ENCODE measurements at places on chromosomes 5 and 9.

DNA sequence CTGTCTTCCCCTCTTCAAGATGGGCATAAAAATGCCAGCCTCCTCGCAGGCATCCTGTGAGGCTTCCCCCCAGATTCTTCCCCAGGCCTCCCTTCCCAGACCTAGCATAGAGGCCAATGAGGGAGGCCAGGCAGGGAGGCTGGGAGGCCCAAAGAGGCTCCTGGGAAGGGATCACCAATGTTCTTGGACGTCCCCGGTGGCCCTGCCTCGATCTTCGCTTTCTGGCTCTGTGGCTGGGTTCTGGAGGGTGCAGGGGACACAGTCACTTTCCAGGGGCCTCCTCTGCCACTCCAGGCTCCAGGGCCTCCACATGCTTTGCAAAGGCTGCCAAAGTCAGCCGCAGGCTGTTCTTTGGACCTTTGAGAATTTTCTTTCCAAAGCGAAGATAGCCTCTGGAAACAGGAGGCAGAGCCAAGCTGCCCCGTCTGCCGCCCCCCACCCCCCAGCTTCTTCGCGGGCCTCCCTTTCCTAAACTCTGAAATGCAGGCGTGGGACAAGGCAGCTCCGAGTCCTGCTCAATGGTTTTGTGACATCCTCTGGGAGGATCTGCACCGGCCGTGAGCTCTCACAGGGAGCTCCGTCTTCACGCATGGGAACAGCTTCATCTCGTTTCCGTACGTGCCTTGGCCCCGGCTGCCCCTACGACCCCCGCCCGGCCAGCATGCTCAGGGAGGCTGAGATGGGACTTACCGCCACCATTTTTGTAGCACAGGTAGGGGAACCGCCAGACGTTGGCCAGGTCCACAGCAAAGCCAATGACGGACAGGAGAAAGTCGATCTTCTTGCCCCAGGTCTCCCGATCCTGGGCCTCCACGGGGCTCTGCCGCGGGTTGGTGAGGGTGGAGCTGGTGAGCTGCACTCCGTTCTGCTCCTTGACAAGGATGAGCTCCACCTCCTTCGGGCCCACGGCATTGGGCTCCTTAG, 2.8 kb downstream of the SLC6A3 start:
- no peak for DNase-seq

DNA sequence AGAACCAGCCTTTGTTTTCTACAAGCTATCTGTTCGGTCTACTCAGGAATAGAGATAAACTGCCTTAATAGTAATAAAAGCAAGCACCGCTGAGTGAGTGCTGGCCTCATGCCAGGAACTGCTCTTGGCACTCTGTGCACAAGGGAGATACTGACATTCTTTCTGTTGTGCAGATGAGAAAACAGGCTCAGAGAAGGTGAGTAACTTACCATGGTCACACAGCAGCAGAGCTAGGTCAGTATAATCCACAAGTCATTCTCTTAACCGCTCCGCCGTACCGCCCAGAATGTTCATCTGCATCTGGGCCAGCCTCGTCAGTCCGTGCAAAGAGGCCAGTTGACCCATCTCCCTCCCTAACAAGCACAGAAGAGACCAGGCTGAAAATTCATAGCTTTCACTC, 27.4 kb downstream of the QRFP start:
- no peak for DNase-seq

GRCh38 chr5:42397267-42397666, 26.0 kb upstream of the GHR start:
- no peak for DNase-seq

GRCh38 chr9:71620746-71621145, 147.6 kb downstream of the CEMIP2 start:
- DNase-seq = no peak

- no peak for DNase-seq
Observed at GRCh38 chr9:100379862-100380261, 27.1 kb upstream of the TEX10 start.

- DNase-seq = no peak
Observed at GRCh38 chr9:72552356-72552755, 30.9 kb downstream of the TMC1 start.

- no peak for DNase-seq
Observed at GRCh38 chr5:164058621-164059020, 553.2 kb downstream of the MAT2B start.

GRCh38 chr5:151572657-151573368, 18.3 kb downstream of the FAT2 start:
- no peak for DNase-seq

DNA sequence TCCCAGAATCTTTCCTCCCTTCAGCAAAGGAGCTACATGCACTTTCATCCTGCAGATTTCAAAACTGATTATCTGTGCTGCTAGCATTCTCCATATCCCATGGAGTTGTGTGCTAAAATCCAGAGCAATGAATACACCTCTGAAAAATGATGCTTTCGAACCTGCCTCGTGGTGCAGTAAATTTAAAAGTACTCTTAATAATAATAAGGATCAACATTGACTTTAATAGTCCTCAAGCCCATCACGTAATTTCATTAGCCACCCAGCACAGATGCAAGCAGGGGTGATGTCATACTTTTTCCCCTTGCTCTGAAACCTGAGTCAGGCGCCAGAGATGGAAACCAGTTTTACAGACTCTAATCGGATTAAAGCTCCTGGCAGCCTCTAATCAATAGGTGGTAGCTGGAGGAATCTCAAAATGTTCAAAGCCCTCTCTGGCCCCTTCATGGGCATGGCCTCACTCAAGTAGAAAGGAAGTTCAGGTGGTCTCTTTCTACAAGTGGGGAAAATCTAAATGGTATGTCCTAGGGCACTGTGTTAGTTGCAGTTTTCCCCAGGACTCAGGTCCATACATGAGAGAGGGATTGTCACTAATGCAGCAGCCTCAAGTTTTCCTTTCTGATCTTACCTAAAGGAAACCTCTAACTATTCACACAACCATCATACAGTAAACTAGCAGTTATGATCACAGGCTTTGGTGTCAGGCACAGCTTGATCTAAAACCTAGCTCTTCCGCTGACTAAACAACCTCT, 221.6 kb upstream of the SLC30A5 start:
- no peak for DNase-seq

DNA sequence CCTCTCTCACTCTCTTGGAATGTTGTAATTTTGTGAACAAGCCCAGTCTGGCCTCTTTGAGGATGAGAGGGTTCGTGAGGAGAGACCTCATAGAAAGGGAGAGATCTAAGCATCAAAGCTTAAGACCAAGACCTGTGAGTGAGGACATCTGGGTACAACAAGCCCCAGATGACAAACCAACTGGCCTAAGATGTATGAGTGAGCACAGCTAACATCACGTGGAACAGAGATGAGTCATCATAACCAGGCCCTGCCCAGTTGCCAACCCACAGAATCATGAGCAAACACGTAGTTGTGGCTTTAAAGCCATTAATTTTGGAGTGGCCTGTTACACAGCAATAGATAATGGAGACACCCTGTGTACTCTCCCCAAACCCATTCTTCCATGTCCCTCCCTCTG, 439.1 kb upstream of the KIF2A start:
- DNase-seq = no peak

DNA sequence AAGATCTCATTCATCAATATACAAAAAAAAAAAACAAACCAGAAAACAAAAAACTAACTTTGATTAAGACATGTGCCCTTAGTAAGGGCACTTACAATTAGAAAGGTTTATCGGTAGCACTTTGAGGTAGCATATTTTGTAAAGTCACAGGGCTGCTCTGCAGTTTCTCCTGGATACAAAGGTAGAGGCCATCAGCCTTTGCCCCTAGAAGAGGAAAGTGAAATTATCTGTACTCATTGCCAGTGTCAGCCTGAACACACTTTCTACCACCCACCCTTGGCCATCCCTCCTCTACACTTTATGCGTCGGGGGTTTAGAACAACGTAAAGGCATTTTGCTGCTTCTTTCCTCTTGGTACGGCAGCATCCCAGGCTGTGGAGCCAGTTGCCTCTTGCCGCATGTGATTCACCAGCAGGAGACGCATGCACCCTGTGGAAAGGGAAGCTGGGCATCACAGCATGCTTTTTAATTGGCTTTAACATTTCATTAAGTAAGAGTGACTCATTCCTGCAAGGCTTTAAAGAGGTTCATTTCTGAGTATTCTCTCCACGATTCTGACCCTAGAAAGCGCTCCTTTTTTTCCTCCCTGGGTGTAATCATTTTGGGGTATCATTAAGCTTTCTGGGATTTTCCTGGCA, 84.6 kb downstream of the CEMIP2 start:
- DNase-seq = no peak

DNA sequence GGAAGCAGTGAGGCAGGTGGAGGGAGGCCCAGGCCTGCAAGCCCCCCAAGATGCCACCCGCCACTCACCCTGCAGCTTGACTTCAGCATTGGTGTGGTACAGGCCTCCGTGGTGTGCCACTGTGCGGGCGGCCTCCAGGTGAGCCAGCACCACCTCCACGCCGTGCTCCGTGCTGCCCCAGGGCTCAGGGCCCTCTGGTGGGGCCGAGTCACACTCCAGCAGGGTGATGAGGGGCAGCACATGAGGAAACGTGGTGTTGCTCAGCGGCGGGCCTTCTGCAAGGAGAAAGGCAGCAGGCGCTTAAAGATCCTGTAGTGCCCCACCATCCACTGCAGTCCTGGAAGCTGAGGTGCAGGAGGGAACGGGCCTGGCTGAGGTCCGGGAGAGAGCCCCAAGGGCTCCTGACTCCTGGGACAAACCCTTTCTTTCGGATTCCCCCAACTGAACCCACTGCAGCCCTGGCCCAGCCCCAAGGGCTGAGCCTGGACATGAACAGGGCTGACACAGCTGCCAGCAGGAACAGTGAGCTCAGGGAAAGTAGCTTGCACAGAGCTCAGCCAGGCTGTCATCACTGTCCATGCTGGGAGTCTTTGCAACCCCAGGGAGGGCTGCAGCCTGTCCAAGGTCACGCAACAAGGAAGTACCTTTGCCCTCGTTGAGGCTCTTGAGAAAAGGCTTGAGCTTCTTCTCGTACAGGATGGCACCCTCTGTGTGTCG, 4.7 kb upstream of the TOR2A start:
- no peak for DNase-seq

- no peak for DNase-seq
Observed at GRCh38 chr9:93308158-93308602, 124.2 kb downstream of the WNK2 start.

DNA sequence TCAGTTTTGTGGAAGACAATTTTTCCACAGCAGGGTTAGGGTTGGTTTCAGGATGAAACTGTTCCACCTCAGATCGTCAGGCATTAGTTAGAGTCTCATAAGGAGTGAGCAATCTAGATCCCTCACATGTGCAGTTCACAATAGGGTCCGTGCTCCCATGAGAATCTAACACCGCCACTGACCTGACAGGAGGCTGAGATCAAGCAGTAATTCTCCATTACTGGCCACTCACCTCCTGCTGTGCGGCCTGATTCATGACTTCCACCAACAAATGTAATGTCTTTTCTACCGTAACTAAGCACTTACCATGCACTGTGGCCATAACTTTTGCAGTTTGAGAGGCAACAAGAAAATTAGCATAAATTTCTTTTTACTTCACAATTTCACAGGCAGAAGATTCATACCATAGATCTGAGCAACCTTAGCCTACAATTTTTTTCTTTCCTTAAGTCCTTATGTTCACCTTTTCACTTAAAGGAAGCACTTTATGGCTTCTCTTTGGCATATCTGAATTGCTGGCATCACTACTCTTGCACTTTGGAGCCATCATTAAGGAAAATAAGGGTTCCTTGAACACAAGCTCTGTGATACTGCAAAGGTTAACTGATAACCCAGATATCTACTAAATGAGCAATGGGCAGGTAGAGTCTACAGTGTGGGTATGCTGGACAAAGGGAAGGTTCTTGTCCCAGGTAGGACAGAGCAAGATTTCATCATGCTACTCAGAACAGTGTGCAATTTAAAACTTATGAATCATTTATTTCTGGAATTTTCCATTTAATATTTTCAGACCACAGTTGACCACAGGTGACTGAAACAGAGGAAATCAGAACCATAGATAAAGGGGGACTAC, 83.0 kb upstream of the IFNK start:
- no peak for DNase-seq

- no peak for DNase-seq
Observed at GRCh38 chr9:76560481-76560922, 101.5 kb downstream of the GCNT1 start.

GRCh38 chr9:92718086-92719001, 46.3 kb downstream of the BICD2 start:
- DNase-seq = peak; percentile 57

GRCh38 chr5:79540939-79541338, 27.0 kb upstream of the HOMER1 start:
- no peak for DNase-seq

GRCh38 chr5:78050888-78051287, 243.6 kb downstream of the AP3B1 start:
- DNase-seq = no peak

DNA sequence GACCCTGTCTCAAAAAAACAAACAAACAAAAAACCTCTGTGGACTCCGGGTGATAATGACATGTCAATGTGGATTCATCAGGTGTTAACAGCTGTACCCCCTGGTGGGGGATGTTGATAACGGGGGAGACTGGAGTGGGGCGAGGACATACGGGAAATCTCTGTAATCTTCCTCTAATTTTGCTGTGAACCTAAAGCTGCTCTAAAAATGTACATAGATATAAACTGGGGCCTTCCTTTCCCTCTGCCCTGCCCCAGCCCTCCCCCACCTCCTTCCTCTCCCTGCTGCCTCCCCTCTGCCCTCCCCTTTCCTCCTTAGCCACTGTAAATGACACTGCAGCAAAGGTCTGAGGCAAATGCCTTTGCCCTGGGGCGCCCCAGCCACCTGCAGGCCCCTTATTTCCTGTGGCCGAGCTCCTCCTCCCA, 1.4 kb upstream of the CEL start:
- DNase-seq = peak; percentile 51

- DNase-seq = no peak
Observed at GRCh38 chr5:118818604-118819003, 169.7 kb downstream of the DTWD2 start.

- DNase-seq = no peak
Observed at GRCh38 chr5:107235167-107235566, 435.6 kb downstream of the EFNA5 start.

DNA sequence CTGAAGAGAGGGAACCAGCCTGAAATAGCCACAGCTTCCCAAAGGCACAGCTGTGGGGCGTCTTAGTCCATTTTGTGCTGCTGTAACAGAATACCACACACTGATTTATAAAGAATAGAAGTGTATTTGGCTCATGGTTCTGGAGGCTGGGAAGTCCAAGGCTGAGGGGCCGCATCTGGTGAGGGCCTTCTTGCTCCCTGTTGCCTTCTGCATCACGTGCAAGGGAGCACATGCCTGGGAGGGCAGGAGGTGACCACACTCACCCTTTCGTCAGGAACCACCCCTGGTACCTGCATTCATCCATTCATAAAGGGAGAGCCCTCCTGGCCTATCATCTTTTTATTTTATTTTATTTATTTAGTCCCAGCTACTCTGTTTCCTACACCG, 10.4 kb downstream of the PLPP7 start:
- no peak for DNase-seq

- DNase-seq = peak; percentile 43
Observed at GRCh38 chr9:123426406-123426805, 70.4 kb downstream of the CRB2 start.
